A549 treated with RU486 at 1 μM for 4 hours (cell line): ENCODE measurements at places on chromosomes 1 and 21. TPM values are rescaled to one million over a fixed set of nuclear protein-coding genes. Genes with fewer than 3 reads are reported as not detected.

MATN1 gene
- total RNA-seq: 0.05 to 0.32 TPM (median 0.29 TPM) in 3 of 5 replicates, not detected in the others

FHL3 gene
- 7.1 to 9.2 TPM (median 8.9 TPM) in 5 replicates for total RNA-seq

CCNL2 gene
- 36.2 to 57.5 TPM (median 50.3 TPM) in 5 replicates for total RNA-seq

DMBX1 gene
- 0.71 to 1.2 TPM (median 1.0 TPM) in 5 replicates for total RNA-seq

TMOD4 gene
- total RNA-seq: 0.29 TPM in 1 of 5 replicates, not detected in the others

C1QC gene
- not detected in 5 replicates for total RNA-seq

ARTN gene
- total RNA-seq: 0.15 to 0.51 TPM (median 0.22 TPM) in 5 replicates

HLX gene
- 5.1 to 5.7 TPM (median 5.5 TPM) in 5 replicates for total RNA-seq

COG2 gene
- total RNA-seq: 18.8 to 23.3 TPM (median 20.0 TPM) in 5 replicates

SERPINC1 gene
- total RNA-seq: 0.16 to 0.35 TPM (median 0.17 TPM) in 4 of 5 replicates, not detected in the other

SAMD11 gene
- total RNA-seq: 19.4 to 36.1 TPM (median 30.2 TPM) in 5 replicates

OR2G6 gene
- total RNA-seq: not detected in 5 replicates

NTRK1 gene
- 0.06 to 0.24 TPM (median 0.16 TPM) in 4 of 5 replicates, not detected in the other for total RNA-seq

AVPR1B gene
- total RNA-seq: not detected in 5 replicates

FLVCR1 gene
- 9.0 to 18.2 TPM (median 17.2 TPM) in 5 replicates for total RNA-seq

PLA2G2A gene
- total RNA-seq: not detected in 5 replicates
